ENCODE measurements at places on chromosomes 1 and 21.
A peak's percentile ranks its signal among the peaks of the same experiment; 100 is the strongest.

- no peak for DNase-seq
These were observed 3.8 kb upstream of the SAMD13 start for GRCh38 chr1:84297546-84298244.

- no peak for DNase-seq
These were observed 19.5 kb upstream of the SUCO start for GRCh38 chr1:172513479-172513878.

DNA sequence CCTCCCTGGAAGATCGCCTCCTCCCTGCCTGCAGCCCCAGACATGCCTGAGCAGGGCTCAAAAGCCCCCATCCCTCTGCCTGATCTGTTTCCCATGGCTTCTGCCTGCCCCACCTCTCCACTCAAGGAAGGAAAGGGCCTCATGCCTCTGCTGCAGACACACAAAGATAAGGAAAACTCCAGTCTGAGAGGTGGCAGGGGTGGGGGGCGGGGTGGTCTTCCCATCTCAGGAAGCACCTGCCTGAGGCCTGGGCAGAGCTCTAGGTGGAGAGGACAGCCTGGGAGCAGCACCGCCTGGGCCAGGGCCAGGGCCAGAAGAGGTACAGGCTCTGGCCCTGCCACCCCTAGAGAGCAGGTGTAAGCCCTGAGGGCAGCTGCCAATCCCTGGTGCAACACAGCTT, 4.1 kb upstream of the GJB3 start:
- DNase-seq = no peak

DNA sequence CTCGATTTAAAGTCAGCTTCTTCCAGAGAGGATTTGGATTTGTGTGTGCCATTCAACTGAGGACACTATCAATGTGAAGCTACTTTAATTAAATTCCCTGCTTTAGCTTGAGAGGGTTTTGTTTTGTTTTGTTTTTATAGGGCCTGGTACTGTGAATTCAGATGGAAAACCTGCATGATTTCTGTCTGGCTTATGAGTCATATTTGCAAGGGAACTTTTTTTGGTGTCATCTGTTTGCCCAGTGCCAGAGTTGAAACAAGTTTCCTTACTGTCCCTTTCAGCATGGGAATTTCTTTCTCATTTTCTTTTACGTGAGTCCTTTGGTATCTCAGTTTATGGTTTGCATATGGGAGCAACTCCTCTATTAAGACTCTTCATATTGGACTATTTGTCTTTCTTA, 194.6 kb downstream of the GREM2 start:
- DNase-seq = no peak

DNA sequence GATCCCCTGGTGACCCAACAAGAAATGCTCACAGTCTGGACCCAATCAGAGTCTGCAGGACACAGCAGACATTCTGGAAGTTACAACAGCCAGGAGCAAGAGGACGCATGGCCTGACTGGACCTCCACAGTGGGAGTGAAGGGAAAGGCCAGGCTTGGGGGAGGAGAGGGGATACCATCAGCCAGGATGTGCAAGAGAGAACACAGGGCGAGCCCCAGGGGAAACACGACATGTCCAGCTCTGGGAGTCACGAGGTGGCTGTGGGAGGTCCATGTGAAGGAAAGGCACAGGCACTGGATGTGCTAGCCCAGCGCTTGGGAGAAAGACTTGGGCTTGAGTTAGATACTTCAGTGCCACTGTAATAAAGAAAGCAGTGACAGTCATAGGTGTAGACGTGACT, 87.3 kb downstream of the HSF2BP start:
- DNase-seq = no peak

GRCh38 chr1:30785181-30785580, 27.6 kb upstream of the LAPTM5 start:
- no peak for DNase-seq

- no peak for DNase-seq
These were observed 31.9 kb downstream of the UMODL1 start for GRCh38 chr21:42102991-42103390.

DNA sequence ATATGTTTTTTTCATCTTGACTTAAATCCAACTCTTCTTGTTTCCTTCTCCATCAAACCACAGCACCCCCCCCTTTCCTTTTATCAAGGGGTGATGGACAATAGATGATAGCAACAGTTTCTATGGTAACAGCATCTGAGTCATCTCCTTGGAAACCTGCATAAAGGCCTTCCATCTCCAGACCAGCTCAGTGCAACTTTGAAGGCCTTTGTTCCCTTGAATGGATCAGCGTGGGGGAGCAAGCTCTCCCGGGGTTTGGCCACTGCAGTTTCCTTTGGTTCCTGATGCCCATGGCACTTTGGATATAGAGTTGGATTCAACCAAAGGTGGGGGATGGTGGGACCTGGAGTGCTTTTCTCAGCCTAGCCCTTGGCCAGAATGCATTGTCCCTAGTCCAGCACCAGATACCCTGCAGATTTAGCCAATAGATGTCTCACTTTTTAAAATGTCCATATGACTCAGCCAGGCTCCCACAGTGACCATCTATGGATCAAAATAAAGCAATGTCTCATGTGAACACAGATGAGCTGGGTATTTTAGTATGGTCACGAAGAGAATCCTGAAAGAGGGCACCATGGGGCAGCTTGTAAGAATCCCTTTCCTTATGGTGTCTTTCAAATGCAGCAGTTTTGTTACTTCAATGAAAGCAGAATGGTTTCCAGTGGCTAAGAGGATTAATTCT, 127.7 kb downstream of the SPATA46 start:
- no peak for DNase-seq

- no peak for DNase-seq
These were observed 26.7 kb downstream of the NME7 start for GRCh38 chr1:169340882-169341281.

DNA sequence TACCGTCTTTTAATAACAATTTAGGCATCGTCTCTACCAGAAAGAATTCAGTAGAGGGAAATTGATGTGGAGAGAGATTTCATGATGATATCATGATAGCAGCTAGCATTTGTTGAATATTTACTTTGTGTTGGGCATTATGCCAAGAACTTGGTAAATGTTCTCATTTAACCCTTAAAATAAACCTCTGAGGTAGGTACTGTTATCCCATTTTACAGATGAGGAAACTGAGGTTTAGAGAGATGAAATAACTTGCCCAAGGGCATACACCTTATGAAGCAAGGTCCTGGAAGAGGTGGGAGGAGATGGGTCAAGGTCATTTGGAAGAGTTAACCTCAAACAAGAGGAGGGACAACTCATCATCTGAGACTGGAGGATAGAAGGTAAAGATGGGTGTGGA, 34.8 kb downstream of the TSNAX start:
- DNase-seq = peak; percentile 17

- DNase-seq = no peak
These were observed 85.8 kb upstream of the COG2 start for GRCh38 chr1:230556453-230556852.

- DNase-seq = no peak
These were observed 17.2 kb downstream of the VCAM1 start for GRCh38 chr1:100736746-100737145.

- DNase-seq = no peak
These were observed 35.0 kb upstream of the METTL18 start for GRCh38 chr1:169829671-169830070.

GRCh38 chr1:231421546-231421970, 529 bp downstream of the EGLN1 start:
- DNase-seq = peak; percentile 79

DNA sequence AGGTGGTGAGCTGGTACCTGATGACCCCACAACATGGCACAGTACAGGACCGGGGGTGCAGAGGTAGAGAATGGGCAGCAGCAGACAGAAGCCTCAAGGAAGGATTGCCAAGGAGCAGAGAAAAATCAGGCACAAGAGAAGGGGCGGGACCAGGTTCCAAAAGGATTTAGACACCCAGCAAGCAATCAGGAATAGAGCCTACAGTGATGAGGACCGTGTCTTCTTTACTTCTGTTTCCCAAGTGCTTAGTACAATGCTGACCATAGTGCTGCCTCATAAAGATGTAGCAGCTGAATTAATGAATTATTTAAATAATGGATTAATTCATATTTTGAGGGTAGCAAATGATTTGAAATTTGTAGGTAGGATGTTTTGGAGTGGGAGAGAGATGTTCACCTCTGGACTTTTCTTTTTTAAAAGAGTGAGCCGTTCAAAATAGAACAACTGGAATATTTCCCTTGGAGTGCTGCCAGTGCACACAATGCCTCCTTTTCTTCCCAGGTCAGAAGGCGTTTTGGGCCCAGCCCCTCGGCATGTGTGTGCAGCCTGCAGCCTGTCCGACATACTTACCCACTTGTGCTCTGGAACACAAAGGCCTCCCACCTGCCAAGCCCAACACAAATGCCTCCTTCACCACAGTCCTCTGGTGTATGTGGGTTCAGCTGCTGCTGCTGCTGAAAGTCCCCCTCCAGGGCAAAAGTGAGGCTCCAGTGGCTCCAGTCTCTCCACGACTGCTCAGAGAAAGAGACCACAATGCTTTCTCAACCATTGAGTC, 19.6 kb downstream of the KANK4 start:
- DNase-seq = no peak

- no peak for DNase-seq
These were observed 59.1 kb downstream of the SLC19A1 start for GRCh38 chr21:45482899-45483821.

DNA sequence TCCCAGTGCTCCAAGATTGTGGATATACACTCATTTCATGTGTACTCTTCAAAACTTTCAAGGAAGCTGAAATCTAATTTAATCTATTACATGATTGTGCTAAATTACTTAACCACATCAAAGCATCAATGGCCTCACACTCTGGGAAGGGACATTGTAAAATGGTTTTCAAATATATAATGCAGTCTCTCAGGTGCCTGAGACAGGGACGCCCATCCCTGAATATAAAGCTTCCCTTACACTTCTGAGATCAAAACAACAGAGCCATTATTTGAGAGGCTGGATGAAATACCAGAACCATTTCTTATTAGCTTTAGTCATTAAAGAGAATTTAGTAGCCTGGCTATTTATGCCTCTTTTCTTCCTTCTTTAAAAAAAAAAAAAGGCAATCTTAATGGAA, 259.2 kb upstream of the NFIA start:
- DNase-seq = no peak

DNA sequence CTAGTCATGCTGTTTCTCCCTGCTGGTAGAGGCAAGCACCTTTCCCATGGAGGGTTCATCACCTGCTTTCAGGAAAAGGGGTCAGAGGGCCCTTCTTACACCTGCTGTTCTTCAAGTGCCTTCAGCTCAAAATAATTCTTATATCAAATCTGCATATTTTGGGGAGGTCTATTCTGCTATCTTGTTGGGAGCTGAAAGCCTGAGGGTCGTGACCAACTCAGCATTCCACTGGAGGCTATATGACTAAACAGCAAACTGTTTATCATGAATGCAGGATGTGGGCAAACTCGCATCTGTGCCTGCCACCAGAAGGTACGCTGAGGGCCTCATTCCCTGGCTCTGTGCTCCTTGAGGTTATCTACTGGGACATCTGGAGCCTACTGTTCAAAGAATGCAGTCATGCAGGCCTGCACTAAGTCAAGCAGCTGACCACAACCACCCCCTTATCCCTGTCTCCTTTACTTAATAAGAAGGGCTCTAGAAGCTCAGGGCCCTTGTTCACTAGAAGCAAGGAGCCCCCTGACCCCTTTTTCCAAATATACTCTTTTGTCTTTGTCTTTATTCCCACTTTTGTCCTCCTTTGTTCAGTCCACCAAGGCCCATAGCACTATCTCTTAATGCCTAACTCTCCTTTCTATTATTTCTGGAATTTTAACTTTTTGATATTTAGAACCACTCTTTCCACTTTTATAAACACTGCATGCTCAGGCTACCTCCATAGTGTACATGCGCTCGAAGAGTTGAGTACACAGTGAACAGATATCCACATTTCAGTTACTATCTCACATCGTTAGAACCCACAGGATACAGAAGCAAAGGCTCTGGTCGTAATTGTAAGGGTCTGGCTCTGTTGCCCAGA, 4.5 kb upstream of the TRIM17 start:
- no peak for DNase-seq
